ENCODE measurements at places on chromosomes 7 and 10.

- DNase-seq = no peak
These were observed 554.1 kb downstream of the TNS3 start for GRCh38 chr7:47027695-47028240.

DNA sequence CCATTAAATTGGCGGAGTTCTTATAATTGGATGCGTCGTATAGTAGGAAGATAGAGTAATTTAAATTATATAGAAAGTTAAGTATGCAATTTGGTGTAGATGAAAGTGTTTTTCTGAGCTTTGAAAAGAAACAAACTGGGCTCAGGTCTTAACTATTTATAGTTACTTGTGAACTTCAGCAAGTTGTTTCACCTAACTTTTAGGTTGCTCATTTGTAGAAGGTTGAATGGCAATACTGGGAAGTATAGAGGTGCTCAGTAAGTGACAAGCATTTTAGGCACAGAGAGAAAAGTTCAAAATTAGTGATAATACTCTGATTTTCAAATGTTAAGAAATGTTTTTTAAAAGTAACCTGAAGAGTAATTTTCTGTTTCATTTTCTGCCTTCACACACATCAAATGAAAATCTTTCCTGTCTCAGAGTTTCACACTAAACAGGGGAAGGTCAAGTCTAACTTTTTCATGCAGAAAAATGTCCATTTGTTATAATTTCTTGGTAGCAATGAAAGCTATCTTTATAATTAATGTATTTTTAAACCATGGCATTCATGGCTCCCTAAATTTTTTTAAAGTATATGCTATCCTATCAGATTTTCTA, 146.5 kb downstream of the PHF14 start:
- DNase-seq = no peak

DNA sequence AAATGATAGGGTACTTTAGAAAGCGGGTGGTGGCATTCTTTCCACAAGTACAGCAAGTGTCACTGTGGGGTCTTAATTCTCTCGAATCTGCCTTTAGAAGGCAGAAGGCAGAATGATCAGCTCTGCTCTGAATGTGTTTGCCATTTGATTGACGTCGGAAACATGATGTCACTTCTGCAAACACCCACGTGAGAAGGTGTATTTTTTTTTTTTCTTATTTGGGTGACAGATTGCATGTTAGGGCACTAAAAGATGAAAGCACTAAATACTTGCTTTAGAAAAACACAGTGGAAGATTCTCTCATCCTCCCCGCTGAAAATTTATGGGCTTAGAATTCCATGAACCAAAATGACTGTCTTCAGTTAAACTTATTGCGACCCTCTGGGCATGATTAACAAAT, 150.2 kb downstream of the TCF7L2 start:
- no peak for DNase-seq

DNA sequence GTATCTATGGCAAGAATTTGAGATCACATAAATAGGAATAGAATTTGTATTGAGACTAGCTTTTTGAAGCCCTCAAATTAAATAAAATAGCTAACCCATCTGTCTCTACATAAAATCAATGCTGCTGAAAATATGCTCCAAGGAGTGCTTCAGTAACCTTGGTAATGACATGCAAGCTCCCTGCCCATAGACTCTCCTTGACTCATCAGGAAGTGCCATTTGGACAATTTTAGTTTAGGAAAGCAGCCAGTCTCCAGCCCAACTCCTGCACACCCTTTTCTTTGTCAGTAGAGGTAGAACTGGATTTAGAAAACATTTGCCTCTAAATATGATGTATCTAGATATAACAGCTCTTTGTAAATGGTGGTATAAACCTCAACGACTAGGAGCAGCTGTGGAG, 69.9 kb upstream of the PTPRZ1 start:
- no peak for DNase-seq

- DNase-seq = no peak
These were observed 29.3 kb downstream of the PIK3AP1 start for GRCh38 chr10:96690755-96691730.

DNA sequence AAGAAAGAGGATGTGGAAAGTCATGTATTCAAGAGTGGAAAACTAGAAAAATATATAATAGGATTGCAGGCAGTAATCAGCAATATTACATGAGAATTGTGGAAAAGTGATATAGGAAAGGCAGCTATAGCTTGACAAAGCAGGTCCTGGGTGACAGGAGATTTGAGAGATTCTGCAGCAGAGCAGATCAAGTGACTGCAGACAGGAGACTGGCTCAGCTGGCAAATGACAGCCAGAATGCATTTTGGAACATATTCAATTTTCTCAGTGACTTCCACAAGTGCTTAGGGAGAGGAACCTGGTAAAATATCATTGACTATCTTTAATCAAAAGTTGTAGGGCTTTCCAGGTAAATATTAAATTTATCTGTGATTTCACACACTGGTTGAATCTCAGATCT, 260.5 kb upstream of the CACNA2D1 start:
- no peak for DNase-seq

- no peak for DNase-seq
These were observed 137.8 kb downstream of the MAPK8 start for GRCh38 chr10:48444266-48444665.

Measured in activated T-cell treated with anti-CD3 and anti-CD28 coated beads, Interleukin-2, amount 50 U/mL, for 4 hours (primary cell).